Cortex of kidney (tissue), 1 donor: ENCODE measurements at places on chromosomes 16 and 17.

- no peak for DNase-seq
Observed at GRCh38 chr16:68289621-68290329, 21.0 kb downstream of the SLC7A6OS start.

DNA sequence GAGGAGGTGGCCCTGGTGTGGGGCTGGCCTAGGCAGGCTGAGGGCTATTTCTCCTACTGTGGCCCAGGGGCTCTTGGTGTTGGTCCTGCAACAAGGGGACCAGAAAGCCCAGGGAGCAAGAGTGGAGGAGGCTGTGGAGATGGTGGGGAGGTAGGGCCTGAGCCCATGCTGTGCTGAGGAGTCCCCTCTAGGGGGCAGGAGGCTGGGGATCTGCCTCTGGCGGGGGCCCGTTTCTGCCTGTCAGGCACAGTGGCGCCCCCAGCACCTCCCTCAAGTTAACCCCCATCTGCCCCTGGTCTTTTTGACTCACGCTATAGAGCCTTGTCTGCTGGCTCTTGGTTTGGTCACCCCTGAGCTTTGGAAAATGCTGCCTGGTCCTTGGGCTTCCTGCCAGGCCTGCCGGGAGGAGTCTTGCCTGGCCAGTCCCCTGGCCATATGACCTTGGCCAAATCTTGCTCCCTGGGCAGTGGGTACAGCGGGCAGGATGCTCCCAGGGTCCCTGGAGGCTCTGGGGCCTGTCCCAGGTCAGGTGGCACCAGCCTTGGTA lies 5.9 kb downstream of the BAIAP2 start:
- no peak for DNase-seq

- DNase-seq = no peak
Observed at GRCh38 chr17:40032322-40033320, 17.4 kb downstream of the CSF3 start.

GRCh38 chr17:27538156-27538955 lies 82.1 kb downstream of the KSR1 start:
- DNase-seq = no peak

DNA sequence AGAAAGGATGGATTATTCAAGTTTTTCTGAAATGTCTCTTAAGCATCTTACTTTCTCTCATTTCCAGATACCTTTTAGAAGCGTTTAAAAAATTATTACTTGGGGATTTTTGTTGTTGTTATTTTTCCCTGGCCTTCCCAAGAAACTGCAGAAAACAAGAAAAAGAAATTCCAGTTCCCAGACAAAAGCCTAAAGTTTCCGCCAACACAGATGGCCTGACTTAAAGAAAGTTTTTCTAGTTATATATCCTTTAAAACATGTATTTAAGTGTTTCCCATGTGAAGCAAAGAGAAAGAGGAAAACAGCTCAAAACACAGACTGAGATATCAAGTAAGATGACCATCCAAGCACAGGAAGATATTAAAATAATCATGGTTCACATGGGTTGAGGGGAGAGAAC lies 401.7 kb upstream of the MAF start:
- DNase-seq = no peak

GRCh38 chr17:73433501-73433900 lies 121.7 kb upstream of the CDC42EP4 start:
- no peak for DNase-seq

GRCh38 chr17:67500261-67500660 lies 123.2 kb downstream of the PITPNC1 start:
- no peak for DNase-seq

GRCh38 chr17:19320876-19321275 lies 41.6 kb downstream of the B9D1 start:
- no peak for DNase-seq

DNA sequence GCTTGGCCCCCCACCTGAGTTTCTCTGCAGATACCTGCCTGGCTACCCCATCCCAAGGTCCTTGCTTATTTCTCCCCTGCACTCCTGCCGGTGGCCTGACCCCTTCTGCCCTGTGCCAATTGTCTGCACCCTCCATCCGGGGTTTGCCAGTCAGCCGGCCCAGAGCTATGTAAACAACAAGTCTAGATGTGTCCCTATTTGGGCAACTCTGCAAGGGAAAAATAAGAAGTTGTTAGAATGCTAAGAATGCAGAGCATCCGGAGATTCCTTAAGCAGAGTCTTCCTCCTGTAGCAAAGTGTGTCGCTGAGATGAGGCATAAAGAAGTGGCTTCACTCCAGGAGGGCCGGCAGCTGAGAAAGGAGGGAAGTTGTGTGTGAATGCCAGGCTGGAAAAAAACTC lies 46.6 kb downstream of the RGS9 start:
- no peak for DNase-seq

DNA sequence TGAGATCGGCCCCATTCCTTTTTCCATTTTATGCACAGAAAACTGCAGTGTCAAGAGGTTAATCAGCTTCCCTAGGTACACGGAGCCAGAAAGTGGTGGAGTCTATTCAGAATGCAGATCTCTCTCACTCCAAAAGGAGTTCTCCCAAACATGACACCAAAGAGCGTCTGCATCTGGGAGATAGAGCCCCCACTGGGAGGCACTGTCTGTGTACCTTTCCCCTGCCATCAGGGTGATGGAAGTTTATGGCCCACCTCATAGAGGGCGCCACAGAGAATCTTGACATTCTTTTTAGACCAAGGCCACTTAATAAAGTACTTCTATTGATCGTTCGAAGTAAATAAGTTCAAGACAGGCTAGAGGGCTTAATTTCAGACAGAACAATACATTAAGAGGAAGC lies 493.7 kb upstream of the ERCC4 start:
- DNase-seq = no peak

GRCh38 chr16:79165506-79165905 lies 435.0 kb downstream of the MAF start:
- no peak for DNase-seq

GRCh38 chr16:49967012-49967559 lies 57.9 kb upstream of the CNEP1R1 start:
- no peak for DNase-seq

GRCh38 chr16:56695246-56695645 lies 13.0 kb downstream of the MT1X start:
- DNase-seq = no peak
